ENCODE measurements at places on chromosomes 3 and 15. TPM values are rescaled to one million over a fixed set of nuclear protein-coding genes. Genes with fewer than 3 reads are reported as not detected.

UROC1 gene
- not detected for total RNA-seq

MOBP gene
- not detected for total RNA-seq

LNP1 gene
- total RNA-seq, result 2.4 TPM

- no peak for DNase-seq
- H3K27ac ChIP-seq, result no peak overlapping the region
- H3K4me3 ChIP-seq, result no peak overlapping the region
Measured at GRCh38 chr15:43483297-43484128, 9.4 kb downstream of the TP53BP1 start.

GRCh38 chr3:152097120-152097519 is 171.6 kb upstream of the MBNL1 start:
- no peaks in the 10 kb centered on the region for H3K36me3 ChIP-seq
- H3K4me3 ChIP-seq, result no peak overlapping the region
- H3K27me3 ChIP-seq, result no peaks in the 10 kb centered on the region
- H3K27ac ChIP-seq, result no peak overlapping the region
- DNase-seq, result no peak

DNA sequence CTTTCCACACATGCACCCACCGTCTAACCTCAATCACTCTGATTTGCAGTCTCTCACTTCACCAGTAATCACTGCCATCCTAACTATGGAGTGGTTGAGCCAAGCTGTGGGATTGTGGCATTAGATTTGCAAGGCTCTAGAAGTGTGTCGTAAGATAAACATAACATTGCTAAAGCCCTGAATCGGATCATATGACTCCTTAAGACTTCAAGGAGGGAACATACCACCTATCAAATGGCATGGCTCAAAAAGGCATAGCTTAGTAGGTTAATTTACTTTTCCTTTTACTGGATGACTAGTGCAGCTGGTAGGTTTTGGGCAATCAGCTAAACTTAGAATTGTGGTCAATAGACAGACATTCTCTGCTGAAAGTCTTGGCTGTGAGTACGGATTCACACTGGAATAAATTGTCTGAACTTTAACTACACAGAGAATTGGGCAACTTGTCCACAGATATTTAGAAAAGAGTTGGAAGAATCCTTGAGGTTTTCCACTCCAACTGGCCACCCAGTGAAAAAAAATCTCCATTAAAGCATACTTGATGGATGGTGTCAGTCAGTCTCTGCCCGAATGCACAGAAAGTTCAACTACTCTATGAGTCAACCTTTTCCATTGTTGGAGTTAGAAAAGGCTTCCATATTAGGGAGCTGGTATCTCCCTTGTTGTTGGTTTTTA is 476.7 kb upstream of the CBLB start:
- H3K27ac ChIP-seq, result no peak overlapping the region
- H3K36me3 ChIP-seq, result no peaks in the 10 kb centered on the region
- no peaks in the 10 kb centered on the region for H3K4me1 ChIP-seq
- H3K27me3 ChIP-seq, result no peaks in the 10 kb centered on the region
- H3K4me3 ChIP-seq, result peak overlapping the region; percentile 2
- DNase-seq, result no peak

- no peak overlapping the region for H3K4me3 ChIP-seq
- H3K4me1 ChIP-seq, result peaks cover 15% of the 10 kb centered on the region
- H3K27ac ChIP-seq, result no peak overlapping the region
- no peak for DNase-seq
- H3K27me3 ChIP-seq, result no peaks in the 10 kb centered on the region
Measured at GRCh38 chr3:61938878-61939549, 377.6 kb downstream of the PTPRG start.

LPP gene
- total RNA-seq, result 44.3 TPM

- no peaks in the 10 kb centered on the region for H3K36me3 ChIP-seq
- DNase-seq, result no peak
- no peaks in the 10 kb centered on the region for H3K4me1 ChIP-seq
- no peak overlapping the region for H3K4me3 ChIP-seq
Measured at GRCh38 chr3:195182470-195182795, 88.5 kb downstream of the XXYLT1 start.

RPS17 gene
- 1,395 TPM for total RNA-seq

COX5A gene
- 76.4 TPM for total RNA-seq

FAM81A gene
- 0.51 TPM for total RNA-seq

GRCh38 chr3:28840976-28841376 is 439.9 kb upstream of the RBMS3 start:
- H3K36me3 ChIP-seq, result no peaks in the 10 kb centered on the region
- H3K27ac ChIP-seq, result no peak overlapping the region
- H3K27me3 ChIP-seq, result no peaks in the 10 kb centered on the region

DNA sequence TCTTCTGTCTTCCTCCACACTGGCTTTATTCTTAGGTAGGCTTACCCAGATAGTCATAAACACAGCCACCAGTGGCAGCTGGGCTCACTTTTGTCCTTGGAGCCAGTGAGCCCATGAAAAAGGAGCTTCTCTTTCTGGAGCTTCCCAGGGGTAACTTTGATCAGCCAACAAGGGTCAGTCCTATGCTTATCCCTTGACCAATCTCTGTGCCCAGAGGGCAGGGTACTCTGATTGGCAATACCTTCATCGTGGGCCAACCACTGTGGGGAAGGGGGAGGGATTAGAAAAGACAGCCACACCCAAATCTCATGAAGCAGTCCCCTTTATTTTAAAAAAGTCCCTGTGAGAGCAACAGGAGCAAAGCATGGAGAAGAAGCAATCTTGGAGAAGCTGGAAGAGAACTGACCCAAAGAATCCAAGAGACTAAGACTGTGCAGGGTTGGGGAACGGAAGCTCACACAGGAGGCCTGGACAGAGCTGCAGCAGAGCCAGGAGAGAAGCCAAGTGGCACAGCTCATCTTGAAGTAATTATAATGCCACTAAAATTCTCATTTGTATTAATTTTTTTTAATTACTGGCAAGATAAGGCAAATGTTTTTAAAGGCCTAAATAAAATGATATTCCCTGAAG is 70.4 kb downstream of the SSUH2 start:
- H3K27ac ChIP-seq, result no peak overlapping the region
- no peaks in the 10 kb centered on the region for H3K4me1 ChIP-seq
- no peaks in the 10 kb centered on the region for H3K27me3 ChIP-seq
- DNase-seq, result no peak
- no peak overlapping the region for H3K4me3 ChIP-seq
- no peaks in the 10 kb centered on the region for H3K36me3 ChIP-seq

MAPK6 gene
- 11.0 TPM for total RNA-seq

CAMP gene
- total RNA-seq, result not detected

DNA sequence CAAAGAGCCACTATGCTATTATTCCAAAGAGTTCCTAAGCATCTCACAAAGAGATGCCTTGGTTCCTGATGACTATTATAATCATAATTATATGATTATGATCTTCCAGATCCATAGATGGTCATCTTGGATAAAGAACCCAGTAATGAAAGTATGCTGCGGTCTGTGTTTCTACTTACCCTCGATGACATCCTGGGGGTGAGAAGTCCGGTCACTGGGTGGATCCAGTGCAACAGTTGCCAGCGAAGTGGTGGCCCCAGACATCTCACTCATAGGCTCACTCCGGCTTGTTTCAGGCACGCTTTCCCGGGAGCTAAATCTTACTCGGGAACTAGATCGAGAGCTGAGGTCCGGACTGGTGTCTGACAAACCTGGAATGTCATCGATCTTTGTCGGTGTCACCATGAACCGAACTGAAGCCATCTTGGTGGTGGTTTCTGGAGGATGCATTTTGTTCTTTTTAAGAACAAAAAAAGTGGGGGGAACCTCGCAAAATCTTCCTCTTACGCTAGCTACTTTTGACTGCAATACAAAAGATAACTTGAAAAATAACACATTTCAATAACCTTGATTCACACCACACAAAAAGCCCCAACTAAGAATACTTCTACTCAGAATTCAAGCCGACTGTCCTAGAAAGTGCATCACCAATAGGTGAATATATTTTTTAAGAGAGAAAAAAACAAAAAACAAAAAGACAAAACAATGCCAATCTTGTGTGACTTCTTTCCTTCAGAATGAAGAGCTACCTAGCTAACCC is 1.2 kb downstream of the SLC12A6 start:
- no peak overlapping the region for H3K4me3 ChIP-seq
- H3K4me1 ChIP-seq, result no peaks in the 10 kb centered on the region
- no peak for DNase-seq
- peak overlapping the region; percentile 93 for H3K27ac ChIP-seq

GRCh38 chr3:65729555-65729954 is 309.2 kb downstream of the MAGI1 start:
- H3K27me3 ChIP-seq, result no peaks in the 10 kb centered on the region
- DNase-seq, result no peak
- no peaks in the 10 kb centered on the region for H3K36me3 ChIP-seq
- H3K4me1 ChIP-seq, result peaks cover 8% of the 10 kb centered on the region
- no peak overlapping the region for H3K27ac ChIP-seq
- H3K4me3 ChIP-seq, result no peak overlapping the region

ROBO2 gene
- total RNA-seq, result 1.7 TPM

DNA sequence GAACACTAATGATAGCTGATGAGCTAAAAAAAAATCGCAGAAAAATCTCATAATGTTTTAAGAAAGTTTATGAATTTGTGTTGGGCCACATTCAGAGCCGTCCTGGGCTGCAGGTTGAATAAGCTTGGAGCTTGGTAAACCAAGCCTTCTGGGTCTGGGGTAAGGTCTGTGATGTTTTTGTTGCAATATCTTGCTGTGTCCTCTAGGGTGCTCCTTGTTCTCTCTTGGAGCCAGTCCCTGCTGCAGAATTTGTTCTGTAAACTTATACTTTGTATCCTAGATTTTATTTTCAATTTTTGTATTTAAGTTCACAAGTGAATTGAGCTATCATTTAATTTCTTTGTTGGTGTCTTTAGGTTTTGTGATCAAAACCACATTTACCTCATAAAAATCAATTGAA is 143.7 kb downstream of the NR1D2 start:
- H3K4me3 ChIP-seq, result no peak overlapping the region
- peaks cover 6% of the 10 kb centered on the region for H3K4me1 ChIP-seq
- H3K27me3 ChIP-seq, result no peaks in the 10 kb centered on the region
- no peak overlapping the region for H3K27ac ChIP-seq

DNA sequence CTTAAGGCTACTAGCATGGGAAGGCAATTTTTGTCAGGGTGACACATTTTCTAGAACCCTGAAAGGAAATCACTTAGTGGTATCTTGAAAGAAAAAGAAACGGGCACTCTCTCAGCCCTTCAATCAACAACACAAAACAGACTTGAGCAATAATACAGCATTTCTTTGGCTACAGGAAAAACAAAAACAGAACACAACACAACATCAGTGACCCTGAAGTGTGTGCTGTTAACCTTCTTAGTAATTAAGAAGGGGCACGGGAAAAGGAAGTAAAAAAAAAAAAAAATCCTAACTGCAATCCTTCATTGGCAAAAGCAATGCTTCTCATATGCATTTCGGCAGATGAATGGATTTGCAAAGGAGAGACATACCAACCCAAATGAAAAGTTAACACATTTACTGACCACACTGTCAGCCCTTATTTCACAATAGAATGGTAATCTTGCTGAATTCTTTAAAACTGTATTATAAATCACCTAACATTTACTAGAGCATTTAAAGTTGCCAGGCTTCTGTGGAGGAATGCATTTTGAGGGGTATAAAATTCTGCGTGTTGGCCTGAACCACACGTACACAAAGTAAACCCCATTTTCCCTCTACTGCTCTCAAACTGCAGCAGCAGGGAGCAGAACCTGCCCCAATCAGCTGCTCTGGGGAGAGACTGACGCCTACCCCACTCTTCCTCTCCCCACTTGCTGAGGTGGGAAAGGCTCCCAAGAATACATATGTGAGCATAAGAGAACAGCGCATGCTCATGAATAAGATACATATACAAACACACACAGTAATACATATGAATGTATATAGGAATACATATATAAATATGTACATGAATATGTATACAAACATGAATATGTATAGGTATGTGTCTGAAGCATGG is 198.5 kb downstream of the FOXP1 start:
- H3K36me3 ChIP-seq, result no peaks in the 10 kb centered on the region
- H3K4me3 ChIP-seq, result no peak overlapping the region
- no peak overlapping the region for H3K27ac ChIP-seq
- H3K27me3 ChIP-seq, result no peaks in the 10 kb centered on the region

CLSTN2 gene
- total RNA-seq, result 4.5 TPM

DNA sequence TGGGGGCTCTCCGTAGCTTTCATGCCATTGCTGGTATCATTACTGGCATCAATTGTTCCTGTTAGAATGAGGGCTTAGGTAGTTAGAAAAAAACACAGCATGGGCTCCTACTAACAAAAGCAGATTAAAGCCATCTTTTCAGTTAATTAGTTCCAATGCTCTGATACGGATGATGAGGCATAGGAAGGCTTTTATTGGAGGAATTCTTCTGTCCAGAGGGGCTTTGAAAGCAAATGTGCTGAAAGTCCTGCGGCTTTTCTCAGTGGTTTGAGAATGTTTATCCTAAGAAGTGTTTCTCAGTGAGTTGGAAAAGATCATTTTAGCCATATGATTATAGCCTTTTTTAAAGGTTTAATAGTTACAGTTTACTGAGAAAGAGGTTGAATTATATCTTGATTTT is 198.5 kb downstream of the THSD4 start:
- no peak overlapping the region for H3K27ac ChIP-seq
- H3K4me3 ChIP-seq, result no peak overlapping the region
- H3K36me3 ChIP-seq, result no peaks in the 10 kb centered on the region
- H3K27me3 ChIP-seq, result no peaks in the 10 kb centered on the region

- no peaks in the 10 kb centered on the region for H3K4me1 ChIP-seq
- DNase-seq, result no peak
- H3K36me3 ChIP-seq, result no peaks in the 10 kb centered on the region
- H3K27ac ChIP-seq, result no peak overlapping the region
- H3K27me3 ChIP-seq, result no peaks in the 10 kb centered on the region
Measured at GRCh38 chr3:43817825-43818224, 127.1 kb downstream of the ABHD5 start.

Measured in pancreas (tissue), 10 donors.